Right lobe of liver (tissue), 6 donors: ENCODE measurements at places on chromosomes 7 and 10. TPM values are rescaled to one million over a fixed set of nuclear protein-coding genes. Genes with fewer than 3 reads are reported as not detected.

DNA sequence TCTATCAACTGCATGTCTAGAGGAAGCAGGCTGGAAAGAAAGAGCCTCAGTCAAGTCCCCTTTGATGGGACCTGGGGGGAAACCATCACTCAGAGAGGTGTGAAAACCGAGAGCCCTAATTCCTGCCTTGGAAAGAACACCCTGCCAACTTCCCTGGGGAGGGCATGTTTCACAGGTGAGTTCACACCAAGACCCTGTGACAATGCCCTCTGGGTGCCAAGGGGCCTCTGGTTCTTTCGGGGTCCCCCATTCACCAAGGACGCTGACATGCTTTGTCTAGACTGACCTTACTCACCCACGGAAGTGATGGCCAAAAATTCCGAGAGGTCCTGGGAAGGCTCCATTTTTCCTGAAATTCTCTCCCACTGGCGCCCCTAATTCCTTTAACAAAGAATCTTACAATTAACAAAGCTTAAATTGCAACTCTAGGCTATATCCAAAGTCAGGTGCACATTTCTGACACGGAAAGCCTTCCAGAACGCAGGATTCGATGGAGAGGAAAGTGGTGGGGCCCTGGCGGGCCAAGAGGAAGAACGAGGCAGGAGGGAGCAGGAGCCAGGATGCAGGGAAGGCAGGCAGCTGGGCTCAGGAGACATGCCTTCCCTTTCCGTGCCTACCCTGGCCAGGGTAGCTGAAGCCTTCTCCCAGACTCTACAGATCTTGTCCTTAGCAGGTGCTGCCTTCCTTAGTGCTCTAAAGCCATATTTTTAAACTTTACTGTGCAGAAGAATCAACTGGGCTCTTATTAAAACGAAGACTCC lies 23.7 kb downstream of the VSTM4 start:
- no peaks in the 10 kb centered on the region for H3K36me3 ChIP-seq
- H3K4me1 ChIP-seq, result no peaks in the 10 kb centered on the region
- H3K27ac ChIP-seq, result no peak overlapping the region
- H3K27me3 ChIP-seq, result no peaks in the 10 kb centered on the region
- DNase-seq, result no peak
- H3K4me3 ChIP-seq, result no peak overlapping the region

DNA sequence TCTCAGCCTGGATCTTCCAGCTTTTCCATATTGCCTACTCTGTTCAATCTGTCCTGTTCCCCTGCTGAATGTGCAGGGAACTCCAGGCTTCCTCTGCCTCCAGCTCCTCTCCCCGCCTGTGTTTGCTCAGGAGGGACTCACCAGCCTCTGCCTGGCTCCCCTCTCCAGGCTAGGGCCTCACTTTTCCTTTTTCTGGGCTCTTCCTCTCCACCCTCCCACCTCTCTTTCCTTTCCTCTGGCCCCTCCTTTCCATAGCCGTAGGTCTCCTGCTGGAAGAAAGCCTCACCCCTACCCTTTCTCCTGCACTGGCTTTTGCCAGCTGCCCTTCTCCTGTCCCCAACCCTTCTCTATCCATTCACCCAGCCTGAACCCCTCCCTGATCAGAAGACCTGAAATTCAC lies 25.0 kb downstream of the PILRA start:
- no peaks in the 10 kb centered on the region for H3K36me3 ChIP-seq
- H3K27me3 ChIP-seq, result no peaks in the 10 kb centered on the region
- H3K4me1 ChIP-seq, result no peaks in the 10 kb centered on the region
- no peak overlapping the region for H3K4me3 ChIP-seq
- no peak overlapping the region for H3K27ac ChIP-seq
- no peak for DNase-seq

DNA sequence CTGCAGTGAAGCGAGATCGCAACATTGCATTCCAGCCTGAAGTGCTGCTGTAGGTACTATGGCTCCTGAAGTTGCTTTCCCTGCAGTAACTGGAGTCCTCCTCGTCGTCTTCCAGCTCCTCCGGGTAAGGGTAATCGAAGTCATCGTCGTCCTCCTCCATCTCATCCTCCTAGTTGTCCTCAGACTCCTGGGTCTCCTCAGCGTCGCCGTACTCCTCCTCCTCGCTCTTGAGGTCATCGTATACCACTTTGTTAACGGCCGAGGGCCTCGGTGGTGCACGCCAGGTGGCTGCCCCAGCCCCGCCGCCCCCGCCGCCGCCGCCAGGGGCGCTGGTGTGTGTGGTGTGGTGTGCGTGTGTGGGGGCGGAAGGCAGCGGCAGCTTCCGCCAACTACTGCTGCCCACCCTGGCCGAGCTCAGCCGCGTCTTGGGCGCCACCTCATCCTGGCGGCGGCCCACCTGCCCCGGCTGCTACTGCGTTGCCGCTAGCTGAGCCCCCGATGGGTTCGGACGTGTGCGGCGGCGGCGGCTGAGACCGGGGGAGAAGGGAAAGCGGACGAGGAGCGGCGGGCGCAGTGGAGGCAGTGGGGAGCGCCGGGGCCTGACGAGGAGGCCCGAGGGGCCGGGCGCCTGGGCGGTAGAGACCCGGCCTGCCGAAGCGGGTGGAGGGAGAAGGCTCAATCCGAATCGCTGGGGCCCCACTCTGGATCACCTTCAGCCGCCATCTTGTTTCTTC lies 11.8 kb upstream of the ACBD5 start:
- H3K4me1 ChIP-seq, result no peaks in the 10 kb centered on the region
- H3K27me3 ChIP-seq, result no peaks in the 10 kb centered on the region
- peak overlapping the region; percentile 76 for H3K4me3 ChIP-seq
- peak overlapping the region; percentile 78 for H3K27ac ChIP-seq
- H3K36me3 ChIP-seq, result no peaks in the 10 kb centered on the region

- no peak within 1 kb of the TSS for H3K4me3 ChIP-seq
- H3K36me3 ChIP-seq, result no peaks in the 10 kb centered on the region
- H3K4me1 ChIP-seq, result no peaks in the 10 kb centered on the region
- H3K27me3 ChIP-seq, result no peaks in the 10 kb centered on the region
Measured at GRCh38 chr10:126670056-126670894, at the start of gene C10orf90. C10orf90 (minus strand) TSS chr10:126670693; CDS start chr10:126670480, 213 bp downstream.

- H3K4me3 ChIP-seq, result no peak overlapping the region
- H3K36me3 ChIP-seq, result no peaks in the 10 kb centered on the region
- H3K27me3 ChIP-seq, result no peaks in the 10 kb centered on the region
- H3K27ac ChIP-seq, result no peak overlapping the region
- H3K4me1 ChIP-seq, result peaks cover 14% of the 10 kb centered on the region
Measured at GRCh38 chr10:78771808-78772455, 296.8 kb upstream of the ZMIZ1 start.

DNA sequence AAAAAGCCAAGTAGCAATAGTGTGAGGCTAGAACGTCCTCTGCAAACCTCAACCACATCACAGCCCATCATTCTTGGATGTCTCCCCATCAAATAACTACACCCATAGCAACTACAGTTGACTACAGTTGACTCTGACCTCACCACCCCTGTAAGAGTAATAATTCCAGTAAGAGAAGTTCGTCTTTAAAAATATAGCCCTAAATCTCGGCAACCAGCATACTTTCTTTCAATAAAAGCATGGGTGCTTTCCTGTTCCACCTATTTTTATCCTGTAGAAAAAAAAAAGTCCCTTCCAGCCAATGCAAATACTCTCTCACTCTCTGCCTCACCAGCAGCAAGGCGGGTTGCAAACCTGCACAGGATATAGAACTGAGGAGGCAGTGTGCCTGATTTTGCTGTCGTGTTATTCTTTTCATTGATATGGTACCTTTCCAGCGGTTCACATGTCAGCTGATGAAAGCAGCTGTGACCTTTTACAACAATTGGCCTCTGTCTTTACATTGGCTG lies 187.5 kb upstream of the NFE2L3 start:
- no peaks in the 10 kb centered on the region for H3K27me3 ChIP-seq
- peak overlapping the region; percentile 69 for H3K27ac ChIP-seq
- no peak overlapping the region for H3K4me3 ChIP-seq

DNA sequence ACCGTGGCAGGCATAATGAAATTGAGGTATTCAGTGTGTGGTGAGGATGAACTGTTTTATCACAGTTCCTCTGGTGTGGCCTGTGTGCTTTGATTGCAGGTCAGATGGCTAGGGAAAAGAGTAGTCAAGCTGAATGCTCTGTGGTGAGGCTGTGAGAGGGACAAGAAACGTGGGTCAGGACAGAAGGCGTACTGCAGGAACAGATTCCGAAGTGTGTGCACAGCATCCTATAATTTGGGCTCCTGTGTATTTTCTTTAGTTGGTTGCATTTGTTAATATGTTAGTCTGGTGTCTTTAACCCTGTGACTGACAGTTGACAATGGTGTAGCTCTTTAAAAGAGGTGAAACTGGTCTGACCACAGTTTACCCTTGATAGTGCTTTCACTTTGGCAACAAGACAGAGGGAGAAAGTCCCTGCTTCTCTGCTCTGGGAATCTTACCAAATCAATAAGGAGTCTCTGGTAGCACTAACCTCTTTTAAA lies 76.5 kb downstream of the AUTS2 start:
- H3K36me3 ChIP-seq, result no peaks in the 10 kb centered on the region
- no peaks in the 10 kb centered on the region for H3K4me1 ChIP-seq

DNA sequence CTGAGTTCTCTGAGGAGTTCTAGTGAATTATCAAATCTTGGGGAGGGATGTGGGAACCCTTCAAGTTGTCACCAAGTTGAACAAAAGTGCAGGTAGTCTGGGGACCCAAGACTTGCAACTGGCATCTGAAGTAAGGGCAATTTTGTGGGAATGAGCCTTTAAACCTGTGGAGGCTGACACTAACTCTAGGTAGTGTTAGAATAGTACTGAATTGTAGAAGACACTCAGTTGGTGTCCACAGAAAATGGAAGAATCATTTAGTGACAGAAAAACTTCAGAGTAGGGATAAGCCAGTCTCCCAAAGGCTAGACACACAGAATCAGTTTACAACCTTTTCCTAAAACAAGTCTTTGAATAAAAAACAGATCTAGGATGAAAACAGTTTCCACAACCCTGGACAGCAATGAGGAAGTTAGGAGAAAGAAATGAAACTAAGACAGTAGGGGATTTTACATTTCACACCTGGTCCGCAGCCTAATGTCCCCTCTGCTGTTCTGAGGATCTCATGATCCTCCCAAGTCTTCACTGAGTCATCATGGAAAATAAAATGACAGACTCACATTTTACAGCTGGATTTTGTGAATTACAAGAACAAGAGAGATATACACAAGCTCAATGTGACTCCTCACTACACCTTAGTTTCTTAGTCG lies 23.0 kb upstream of the ING3 start:
- no peak overlapping the region for H3K27ac ChIP-seq
- H3K4me1 ChIP-seq, result no peaks in the 10 kb centered on the region
- no peak for DNase-seq
- no peak overlapping the region for H3K4me3 ChIP-seq
- no peaks in the 10 kb centered on the region for H3K27me3 ChIP-seq

GRCh38 chr10:125692196-125692595 lies 9.2 kb upstream of the TEX36 start:
- no peak overlapping the region for H3K27ac ChIP-seq
- no peaks in the 10 kb centered on the region for H3K4me1 ChIP-seq
- H3K27me3 ChIP-seq, result no peaks in the 10 kb centered on the region
- no peak overlapping the region for H3K4me3 ChIP-seq
- no peaks in the 10 kb centered on the region for H3K36me3 ChIP-seq

GRCh38 chr10:79246606-79247275 lies 100.5 kb upstream of the PPIF start:
- H3K27ac ChIP-seq, result peak overlapping the region; percentile 36
- peaks cover 10% of the 10 kb centered on the region for H3K4me1 ChIP-seq
- H3K27me3 ChIP-seq, result no peaks in the 10 kb centered on the region

- no peak for DNase-seq
- no peaks in the 10 kb centered on the region for H3K36me3 ChIP-seq
- no peaks in the 10 kb centered on the region for H3K4me1 ChIP-seq
- H3K4me3 ChIP-seq, result no peak overlapping the region
- H3K27me3 ChIP-seq, result no peaks in the 10 kb centered on the region
Measured at GRCh38 chr10:57968328-57969016, 299.2 kb downstream of the IPMK start.

- no peak overlapping the region for H3K27ac ChIP-seq
- H3K4me3 ChIP-seq, result no peak overlapping the region
- no peaks in the 10 kb centered on the region for H3K27me3 ChIP-seq
- H3K36me3 ChIP-seq, result no peaks in the 10 kb centered on the region
Measured at GRCh38 chr10:111148025-111148424, 71.2 kb downstream of the ADRA2A start.

- no peak overlapping the region for H3K4me3 ChIP-seq
- DNase-seq, result no peak
- H3K36me3 ChIP-seq, result no peaks in the 10 kb centered on the region
- H3K27me3 ChIP-seq, result no peaks in the 10 kb centered on the region
Measured at GRCh38 chr7:143068446-143068845, 16.3 kb downstream of the OR6V1 start.

GRCh38 chr10:132873395-132873794 lies 69.0 kb downstream of the CFAP46 start:
- H3K27me3 ChIP-seq, result no peaks in the 10 kb centered on the region
- H3K36me3 ChIP-seq, result no peaks in the 10 kb centered on the region
- peak; percentile 3 for DNase-seq
- no peak overlapping the region for H3K27ac ChIP-seq
- H3K4me3 ChIP-seq, result no peak overlapping the region

GRCh38 chr10:84343831-84344230 lies 15.4 kb downstream of the CCSER2 start:
- H3K36me3 ChIP-seq, result no peaks in the 10 kb centered on the region
- no peak for DNase-seq
- no peaks in the 10 kb centered on the region for H3K27me3 ChIP-seq
- no peak overlapping the region for H3K4me3 ChIP-seq
- no peak overlapping the region for H3K27ac ChIP-seq
- H3K4me1 ChIP-seq, result no peaks in the 10 kb centered on the region

- H3K27me3 ChIP-seq, result no peaks in the 10 kb centered on the region
- no peak for DNase-seq
- no peaks in the 10 kb centered on the region for H3K36me3 ChIP-seq
- no peak overlapping the region for H3K4me3 ChIP-seq
- H3K27ac ChIP-seq, result no peak overlapping the region
Measured at GRCh38 chr7:120785095-120785494, 72.8 kb downstream of the TSPAN12 start.

GRCh38 chr10:97081621-97082235 lies 104.0 kb downstream of the SLIT1 start:
- no peak overlapping the region for H3K4me3 ChIP-seq
- no peaks in the 10 kb centered on the region for H3K4me1 ChIP-seq
- no peaks in the 10 kb centered on the region for H3K27me3 ChIP-seq
- H3K36me3 ChIP-seq, result no peaks in the 10 kb centered on the region

DNA sequence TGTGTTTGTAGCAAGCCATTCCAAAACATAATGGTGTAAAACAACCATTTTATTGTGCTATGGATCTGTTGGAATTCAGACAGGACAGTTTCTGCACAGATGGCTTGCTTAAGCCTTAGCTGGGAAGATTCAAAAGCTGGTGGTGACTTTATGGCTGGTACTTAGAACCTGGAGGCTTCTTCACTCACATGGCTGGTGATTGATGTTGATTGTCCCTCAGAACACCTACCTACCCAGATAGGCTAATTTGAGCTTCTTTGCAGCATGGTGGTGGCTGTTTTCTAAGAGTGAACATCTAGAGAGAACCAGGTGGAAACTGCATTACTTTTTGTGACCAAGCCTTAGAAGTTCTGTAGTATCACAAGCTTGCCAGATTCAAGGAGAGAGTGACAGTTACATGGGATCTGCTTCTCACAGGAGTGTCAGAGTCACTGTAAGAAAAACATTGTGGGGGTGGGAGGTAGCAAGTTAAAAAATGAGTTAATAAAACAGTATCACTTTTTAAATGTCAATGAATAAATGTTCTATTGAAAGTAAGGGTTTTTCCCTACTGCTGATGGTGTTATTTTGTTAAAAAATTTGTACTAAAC lies 7.1 kb downstream of the R3HCC1L start:
- no peaks in the 10 kb centered on the region for H3K36me3 ChIP-seq
- H3K4me1 ChIP-seq, result no peaks in the 10 kb centered on the region
- H3K27me3 ChIP-seq, result no peaks in the 10 kb centered on the region
- DNase-seq, result no peak

The GLI3 gene
- total RNA-seq, result 0.12 TPM

The ZNF488 gene
- total RNA-seq, result not detected

The GRID2IP gene
- not detected for total RNA-seq

The ACBD5 gene
- total RNA-seq, result 40.2 TPM

The AMPH gene
- total RNA-seq, result 0.35 TPM

The HHEX gene
- total RNA-seq, result 37.7 TPM
